ENCODE measurements at places on chromosomes 1 and 21. TPM values are rescaled to one million over a fixed set of nuclear protein-coding genes. Genes with fewer than 3 reads are reported as not detected.
A peak's percentile ranks its signal among the peaks of the same experiment; 100 is the strongest.

GRCh38 chr1:44316231-44316759 lies 38.8 kb downstream of the ERI3 start:
- DNase-seq = no peak

DNA sequence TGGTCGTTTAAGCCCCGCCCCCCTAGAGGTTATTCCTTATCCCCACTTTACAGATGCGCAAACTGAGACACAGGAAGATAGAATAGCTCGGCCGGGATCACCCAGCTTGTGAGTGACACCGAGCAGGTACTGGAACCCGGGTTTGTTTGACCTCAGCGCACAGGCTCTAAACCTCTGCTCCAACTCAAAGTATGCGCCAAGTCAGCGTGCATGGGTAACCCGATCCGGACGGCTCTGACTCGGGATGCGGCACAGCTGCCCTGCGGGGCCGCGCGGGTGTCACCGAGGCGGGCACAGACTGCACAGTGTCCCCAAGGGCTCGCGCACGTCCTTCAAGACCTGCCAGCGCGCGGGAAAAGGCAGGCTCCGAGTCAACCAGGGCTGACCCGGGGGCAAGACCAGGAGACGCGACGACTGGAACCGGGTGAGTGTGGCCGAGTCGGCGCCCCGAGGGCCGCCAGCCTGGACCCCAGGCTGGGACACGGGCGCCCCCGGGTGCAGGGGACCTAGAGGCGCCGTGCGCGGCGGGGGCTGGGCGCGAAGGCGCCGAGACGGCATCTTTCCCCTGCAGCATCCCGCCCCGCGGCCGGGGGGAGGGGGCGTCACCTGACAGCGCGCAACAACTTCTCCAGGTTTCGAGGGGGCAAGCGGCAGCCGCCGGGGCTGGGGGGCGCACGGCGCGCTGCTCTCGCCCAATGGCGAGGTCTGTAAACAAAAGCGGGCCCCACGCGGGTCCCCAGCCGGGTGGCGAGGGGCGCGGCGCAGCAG lies 101.9 kb upstream of the SOD1 start:
- peak; percentile 32 for DNase-seq

GRCh38 chr1:184802354-184803179 lies 47.9 kb upstream of the EDEM3 start:
- DNase-seq = no peak

DNA sequence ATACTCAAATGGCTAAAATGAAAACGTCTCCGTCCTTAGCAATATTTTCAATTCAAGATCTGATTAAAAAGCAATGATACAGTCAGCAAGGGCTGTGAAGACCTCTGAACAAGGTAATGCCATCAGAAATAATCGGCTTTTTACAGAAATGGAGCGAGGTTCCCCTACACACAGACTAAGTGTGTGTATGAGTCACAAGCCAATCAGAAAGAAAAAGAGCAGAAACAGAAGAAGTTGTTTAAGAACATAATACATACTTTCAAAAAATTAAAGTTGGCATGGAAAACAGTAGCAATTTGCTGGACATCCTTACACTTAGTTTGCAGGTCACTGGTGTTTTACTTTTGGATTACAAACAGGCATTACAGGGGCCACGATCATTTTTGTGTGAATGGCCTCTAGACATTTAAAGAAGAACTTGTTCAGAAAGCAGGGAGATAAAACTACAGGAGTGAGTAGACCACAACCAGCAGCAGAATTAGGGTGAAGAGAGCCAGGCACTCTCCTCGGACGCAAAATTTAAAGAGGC lies 350.0 kb upstream of the RUNX1 start:
- DNase-seq = no peak

- DNase-seq = no peak
Measured at GRCh38 chr21:39353295-39353694, 4.4 kb upstream of the HMGN1 start.

DNA sequence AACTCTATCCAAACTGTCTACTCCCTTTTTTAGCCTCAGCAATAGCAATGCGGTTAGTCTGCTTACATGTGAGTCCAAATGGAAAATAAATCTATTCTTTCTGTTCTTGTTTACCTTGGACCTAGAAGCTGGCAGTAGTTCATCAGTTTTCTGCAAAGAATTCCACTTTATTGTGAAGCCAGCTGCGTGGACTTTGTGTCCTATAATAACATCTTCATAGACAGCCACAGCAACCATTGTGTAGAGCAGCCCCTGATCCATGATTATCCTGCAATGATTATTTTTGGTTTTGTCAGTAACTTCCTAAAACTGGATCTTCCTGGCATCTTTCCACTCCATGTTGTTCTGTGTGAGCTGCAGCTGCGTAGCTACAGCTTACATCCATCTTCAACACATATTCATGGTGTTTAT lies 408.7 kb downstream of the NUF2 start:
- peak; percentile 81 for DNase-seq

ZNF648 gene
- total RNA-seq = 0.51 TPM

- no peak for DNase-seq
Measured at GRCh38 chr1:43445606-43446387, 7.9 kb downstream of the HYI start.

DNA sequence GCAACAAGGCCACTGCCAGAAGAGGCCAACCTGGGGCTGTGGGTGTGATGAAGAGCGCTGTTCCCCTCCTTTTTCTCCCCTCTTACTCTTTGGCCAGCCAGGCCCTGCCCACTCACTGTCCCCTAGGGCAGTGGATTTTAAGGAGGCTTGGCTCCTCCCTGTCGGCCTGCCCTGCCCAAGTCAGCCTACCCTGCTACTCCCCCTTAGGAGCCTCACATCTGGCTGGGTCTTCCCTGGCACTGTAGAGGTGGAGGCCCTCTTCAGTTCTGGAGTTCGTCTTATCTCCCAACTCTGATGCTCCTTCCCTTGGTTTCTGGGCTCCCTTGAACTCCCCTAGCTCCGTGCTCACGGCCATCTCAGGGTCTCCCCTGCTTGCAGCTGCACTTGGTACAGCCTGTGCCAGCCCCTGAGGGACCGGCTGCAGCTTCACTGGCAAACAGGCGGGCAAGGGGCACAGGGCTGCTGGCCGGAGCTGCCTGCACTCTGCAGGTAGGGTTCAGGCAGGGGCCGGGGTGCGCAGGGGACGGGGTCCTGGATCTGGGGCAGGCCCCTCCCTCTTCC lies 4.0 kb downstream of the AMPD2 start:
- DNase-seq = peak; percentile 48

CFAP126 gene
- not detected for total RNA-seq

DNA sequence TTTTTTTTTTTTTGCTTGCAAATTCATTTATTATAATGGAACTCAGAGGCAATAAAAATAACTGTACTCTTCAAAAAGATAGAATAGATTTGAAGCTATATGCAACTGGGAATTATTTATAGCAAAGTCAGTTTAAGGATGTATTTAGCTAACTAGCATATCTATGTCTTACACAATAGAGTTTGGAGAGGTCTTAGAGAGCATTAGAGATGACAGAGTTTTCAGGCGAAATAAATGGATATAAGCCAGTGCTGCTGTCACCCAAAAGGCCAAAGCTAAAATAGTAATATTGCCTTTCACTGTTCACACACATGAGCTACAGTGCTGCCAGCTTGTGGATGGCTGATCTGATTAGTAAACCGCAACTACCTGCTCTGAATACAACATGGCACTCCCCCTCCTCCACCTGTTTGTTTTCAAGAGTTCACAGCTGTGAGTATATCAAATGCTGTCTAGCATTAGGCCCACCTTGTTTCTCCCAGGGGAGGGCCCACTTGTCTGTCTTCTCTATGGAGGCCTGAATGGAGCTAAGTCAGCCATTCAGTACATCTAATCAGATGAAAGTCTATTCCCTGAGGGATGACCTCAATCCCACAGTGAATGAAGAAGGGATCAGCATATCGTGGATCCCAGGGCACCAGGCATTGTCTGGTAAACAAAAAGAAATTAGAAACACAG lies 25.2 kb upstream of the SSX2IP start:
- DNase-seq = no peak

HORMAD1 gene
- total RNA-seq = not detected

CD46 gene
- 120 TPM for total RNA-seq

HLCS gene
- total RNA-seq = 30.0 TPM

GPA33 gene
- 0.41 TPM for total RNA-seq

- no peak for DNase-seq
Measured at GRCh38 chr1:54987427-54987826, 7.0 kb downstream of the TMEM61 start.

- DNase-seq = peak; percentile 21
Measured at GRCh38 chr1:58249737-58250586, 296.6 kb downstream of the OMA1 start.

- peak; percentile 50 for DNase-seq
Measured at GRCh38 chr1:243489681-243490546, 234.1 kb downstream of the SDCCAG8 start.

DNA sequence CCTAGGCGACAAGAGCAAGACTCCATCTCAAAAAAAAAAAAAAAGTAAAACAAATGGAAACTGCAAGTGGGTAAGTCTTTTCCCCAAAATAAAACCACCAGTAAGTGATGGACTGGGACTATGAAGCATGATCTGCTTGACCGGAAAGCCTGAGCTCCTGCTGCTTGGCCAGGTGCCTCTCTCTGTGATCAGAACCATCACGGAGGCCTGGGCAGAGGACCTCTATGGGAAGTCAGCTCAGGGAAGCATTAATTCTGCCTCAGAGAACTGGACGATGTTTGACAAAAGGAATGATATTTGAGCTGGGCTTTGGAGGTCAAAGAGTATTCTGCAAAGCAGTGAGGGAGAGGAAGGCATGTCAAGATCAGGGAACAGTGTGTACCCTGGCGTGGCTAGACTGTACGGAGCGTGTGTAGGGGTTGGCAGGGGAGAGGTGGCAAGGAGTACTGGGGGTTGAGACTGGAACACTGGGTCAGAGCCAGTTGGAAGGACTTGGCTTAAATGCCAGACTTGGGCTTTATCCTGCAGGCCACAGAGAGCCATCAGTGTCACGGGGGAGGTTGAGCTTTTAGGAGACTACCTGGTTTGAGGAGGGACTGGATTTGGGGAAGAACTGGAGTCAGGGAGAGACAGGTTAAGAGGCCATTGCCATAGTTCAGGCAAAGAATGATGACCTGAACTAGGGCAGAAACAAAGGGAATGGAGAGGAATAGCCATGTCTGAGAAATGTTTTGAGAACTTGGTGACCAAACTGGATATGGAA lies 16.4 kb downstream of the ATP1A2 start:
- DNase-seq = no peak

KLHDC9 gene
- total RNA-seq = 3.3 TPM

GRCh38 chr1:36352125-36352909 lies 28.9 kb upstream of the EVA1B start:
- DNase-seq = no peak

GRCh38 chr21:38820471-38821239 lies 14.9 kb downstream of the ETS2 start:
- DNase-seq = no peak

DNA sequence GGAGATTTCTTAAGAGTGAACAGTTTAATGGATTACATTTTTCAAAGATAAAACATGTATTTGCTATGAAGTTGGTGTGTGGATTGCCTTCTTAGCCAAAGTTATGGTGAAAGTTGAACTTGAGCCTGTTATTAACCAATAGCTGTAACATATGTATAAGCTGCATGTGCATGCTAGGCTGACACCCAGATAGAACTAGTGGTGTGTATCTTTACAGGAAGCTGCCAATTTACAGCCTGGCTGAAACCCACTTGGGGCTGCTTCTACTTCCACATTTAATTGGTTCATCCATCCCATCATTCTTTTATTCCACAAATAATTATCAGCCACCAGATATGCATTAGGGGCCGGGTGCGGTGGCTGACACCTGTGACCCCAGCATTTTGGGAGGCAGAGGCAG lies 3.3 kb downstream of the PLA2G5 start:
- no peak for DNase-seq

DNA sequence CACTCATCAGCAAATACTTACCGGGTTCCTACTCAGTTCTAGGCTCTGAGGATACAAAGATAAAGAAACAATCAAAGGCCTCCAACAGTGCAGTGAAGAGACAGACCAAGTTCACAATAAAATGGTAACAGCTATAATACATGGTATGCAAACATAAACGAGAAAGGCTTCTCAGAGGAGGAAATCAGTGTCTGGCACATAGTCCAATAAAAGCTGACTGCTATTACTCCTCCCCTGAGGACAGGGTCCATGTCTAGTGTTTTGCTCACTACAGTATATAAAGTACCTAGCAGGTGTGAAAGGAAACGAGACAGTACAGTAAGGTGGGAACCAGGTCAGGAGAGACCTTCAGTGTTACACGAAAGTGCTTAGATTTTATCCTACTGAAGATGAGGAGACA lies 4.3 kb downstream of the RBM34 start:
- DNase-seq = no peak

- no peak for DNase-seq
Measured at GRCh38 chr1:41144285-41144684, 97.8 kb downstream of the SCMH1 start.

GRCh38 chr1:218537122-218537913 lies 192.2 kb downstream of the TGFB2 start:
- no peak for DNase-seq

- DNase-seq = no peak
Measured at GRCh38 chr21:18476639-18477038, 73.1 kb upstream of the TMPRSS15 start.

GAS5 gene
- 295 TPM for total RNA-seq

DNA sequence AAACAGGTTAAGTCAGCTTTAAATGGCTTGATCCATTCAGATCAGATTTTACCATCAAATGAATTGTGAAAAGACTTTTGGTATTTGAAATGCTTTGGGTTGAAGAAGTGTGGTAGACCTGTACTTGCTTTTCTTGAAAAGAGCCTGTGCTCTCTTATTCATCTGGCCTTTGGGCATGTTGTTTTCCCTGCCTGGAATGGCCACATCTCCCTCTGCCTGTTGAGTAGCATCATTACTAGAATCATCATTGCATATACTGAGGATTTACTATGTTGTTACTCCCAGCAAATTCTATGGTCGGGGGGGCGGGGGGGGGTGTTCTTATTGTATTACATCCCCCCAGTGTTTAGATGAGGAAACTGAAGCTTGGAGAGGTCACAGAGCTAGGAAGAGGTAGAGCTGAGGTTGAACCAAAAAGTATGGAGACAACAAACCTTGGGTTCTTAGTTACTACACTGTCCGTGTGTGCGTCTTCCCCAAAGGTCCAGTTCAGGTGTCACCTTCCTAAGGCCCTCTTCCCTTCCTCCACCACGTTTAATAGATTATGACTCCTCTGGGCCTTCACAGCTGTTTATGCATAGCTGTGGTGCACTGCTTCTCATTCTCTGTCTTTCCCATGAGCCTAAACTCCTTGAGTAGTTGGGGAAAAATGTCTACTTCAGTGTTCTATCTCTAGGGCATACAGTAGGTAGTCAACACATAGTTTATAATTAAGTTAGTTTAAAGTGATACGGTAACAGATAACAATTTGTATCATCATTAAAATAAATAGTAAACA lies 246.4 kb upstream of the HOOK1 start:
- DNase-seq = no peak

HES3 gene
- not detected for total RNA-seq

GRCh38 chr1:198935306-198935921 lies 296.6 kb downstream of the PTPRC start:
- peak; percentile 96 for DNase-seq

HAO2 gene
- 0.21 TPM for total RNA-seq

TNFRSF1B gene
- total RNA-seq = 10.7 TPM

- peak; percentile 30 for DNase-seq
Measured at GRCh38 chr1:234214911-234215892, 158.1 kb upstream of the COA6 start.

GRCh38 chr1:3914331-3914851 lies 14.3 kb upstream of the C1orf174 start:
- DNase-seq = no peak

CCDC17 gene
- total RNA-seq = not detected

MFSD2A gene
- 2.1 TPM for total RNA-seq

Data from tongue (tissue), 3 donors.